Stimulated activated naive CD8-positive, alpha-beta T cell treated with anti-CD3 and anti-CD28 coated beads, Interleukin-15, amount 100 ng/mL, for 72 hours (primary cell): ENCODE measurements at places on chromosomes 16 and 17.

DNA sequence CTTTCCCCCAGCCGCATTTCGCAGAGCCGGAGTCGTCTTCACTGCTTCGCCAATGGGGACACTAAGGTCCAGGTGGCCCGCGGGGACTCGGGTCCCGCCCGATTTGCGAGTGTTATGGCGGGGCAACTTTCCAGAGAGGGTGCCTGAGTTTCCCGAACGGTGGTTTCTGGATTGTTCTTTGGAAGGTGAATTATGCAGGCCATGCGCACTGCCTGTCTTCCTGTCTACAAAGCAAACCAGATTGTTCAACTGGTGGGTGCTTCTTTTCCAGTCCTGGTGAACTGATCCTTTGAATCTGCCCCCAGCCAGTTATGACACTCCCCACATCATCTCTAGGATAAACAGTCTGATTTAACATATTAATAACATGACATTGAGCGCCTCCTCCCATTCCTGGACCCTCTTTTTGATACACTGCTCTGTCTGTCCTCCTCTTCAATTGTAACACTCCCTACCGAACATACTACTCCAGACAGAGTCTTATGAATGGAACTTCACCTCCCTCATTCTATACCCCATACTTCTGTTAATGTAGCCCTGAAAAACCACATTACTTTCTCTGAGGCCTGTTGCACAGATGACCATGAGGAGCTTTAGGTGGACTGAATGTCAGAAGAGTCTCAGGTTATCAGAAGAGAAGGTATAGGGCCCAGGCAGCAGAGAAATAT lies 159.0 kb downstream of the RAB11FIP4 start:
- no peak for DNase-seq

GRCh38 chr17:58335779-58336455 lies 7.3 kb upstream of the TSPOAP1 start:
- peak; percentile 75 for DNase-seq

- no peak for DNase-seq
Observed at GRCh38 chr16:1014221-1014620, 32.7 kb downstream of the SOX8 start.

- no peak for DNase-seq
Observed at GRCh38 chr17:77101521-77102410, 39.0 kb upstream of the SEC14L1 start.

DNA sequence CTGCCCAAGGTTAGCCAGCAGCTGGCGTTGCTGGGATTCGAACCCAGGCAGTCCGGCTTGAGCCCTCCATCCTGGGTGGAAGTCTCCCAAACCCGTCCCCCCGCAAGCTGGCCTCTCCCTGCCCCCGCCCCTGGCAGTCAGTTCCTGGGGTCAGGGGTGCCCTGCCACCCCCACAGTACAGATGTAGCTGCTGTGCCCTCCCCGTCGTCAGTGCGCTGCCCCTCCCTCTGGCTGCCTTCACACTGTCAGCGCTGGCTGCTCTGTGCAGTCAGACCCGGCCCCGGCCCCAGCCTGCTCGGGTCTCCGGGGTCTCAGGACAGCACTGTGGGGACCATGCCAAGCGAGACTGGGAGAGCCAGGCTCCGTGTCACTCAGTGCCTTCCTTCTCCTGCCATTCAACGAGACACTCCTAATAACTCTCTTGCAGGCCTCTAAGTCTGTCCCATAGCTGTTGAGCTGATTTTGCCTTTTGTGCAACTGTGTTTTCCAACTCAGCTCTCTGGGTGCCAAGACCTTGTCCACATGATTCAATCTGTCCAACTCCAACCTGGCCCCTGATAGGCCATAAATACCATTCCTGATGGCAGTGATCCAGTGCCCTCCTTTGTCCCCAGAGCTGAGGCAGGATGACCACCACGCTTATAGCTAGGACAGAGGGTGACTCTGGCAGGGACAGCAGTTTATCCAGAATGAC lies 55.5 kb upstream of the IL34 start:
- DNase-seq, result no peak

DNA sequence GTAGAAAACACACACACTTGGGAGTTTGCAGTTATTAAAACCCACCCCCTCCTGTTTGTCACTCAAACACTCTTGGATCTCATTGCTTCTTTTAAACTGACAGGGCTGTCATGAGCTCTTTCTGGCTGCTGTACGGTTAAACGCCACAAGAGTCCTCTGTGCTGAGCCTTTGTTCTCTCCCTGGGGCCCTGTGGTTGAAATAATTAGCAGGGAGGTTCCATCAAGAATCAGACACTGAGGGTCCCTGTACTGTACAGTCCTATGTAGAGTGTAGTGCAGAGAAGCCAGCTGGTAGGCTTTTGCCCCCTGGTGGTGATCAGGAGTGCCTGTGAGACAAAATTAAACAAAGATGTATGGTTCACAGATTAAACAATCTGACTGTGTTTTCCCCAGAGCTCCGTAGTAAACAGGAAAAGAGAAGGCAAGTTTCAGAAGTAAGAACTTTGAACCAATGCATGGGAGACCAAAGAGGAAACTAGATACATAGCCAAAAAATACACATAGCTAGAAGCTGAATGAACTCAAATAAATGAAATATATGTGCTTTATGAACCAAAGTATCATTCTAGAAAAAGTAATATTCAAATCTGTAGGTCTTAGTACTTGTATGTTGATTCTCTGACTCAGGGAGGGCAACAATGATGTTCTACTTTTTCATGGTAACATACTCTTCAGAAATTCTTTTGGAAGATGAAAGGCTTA lies 1.4 kb upstream of the SSH2 start:
- DNase-seq, result peak; percentile 77

DNA sequence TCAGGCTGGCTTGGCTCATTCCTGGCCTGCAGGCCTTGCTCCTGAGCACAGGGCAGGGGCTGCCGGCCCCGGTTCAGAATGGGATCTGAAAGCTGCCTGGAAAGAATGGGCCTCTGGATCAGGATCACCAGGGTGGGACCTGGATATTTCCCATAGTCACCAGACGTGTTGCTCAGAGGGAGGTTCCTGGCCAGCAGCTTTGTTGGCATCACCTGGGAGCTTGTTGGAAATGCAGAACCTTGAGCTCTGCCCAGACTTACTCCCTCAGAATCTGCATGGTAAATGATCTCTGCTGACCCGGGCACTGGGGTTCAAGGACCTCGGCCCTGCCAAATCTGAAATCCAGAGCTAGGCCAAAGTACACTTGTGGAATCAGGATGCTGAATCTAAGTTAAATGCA lies 29.5 kb upstream of the MED9 start:
- no peak for DNase-seq

- no peak for DNase-seq
Observed at GRCh38 chr16:24634919-24635318, 94.5 kb upstream of the TNRC6A start.

DNA sequence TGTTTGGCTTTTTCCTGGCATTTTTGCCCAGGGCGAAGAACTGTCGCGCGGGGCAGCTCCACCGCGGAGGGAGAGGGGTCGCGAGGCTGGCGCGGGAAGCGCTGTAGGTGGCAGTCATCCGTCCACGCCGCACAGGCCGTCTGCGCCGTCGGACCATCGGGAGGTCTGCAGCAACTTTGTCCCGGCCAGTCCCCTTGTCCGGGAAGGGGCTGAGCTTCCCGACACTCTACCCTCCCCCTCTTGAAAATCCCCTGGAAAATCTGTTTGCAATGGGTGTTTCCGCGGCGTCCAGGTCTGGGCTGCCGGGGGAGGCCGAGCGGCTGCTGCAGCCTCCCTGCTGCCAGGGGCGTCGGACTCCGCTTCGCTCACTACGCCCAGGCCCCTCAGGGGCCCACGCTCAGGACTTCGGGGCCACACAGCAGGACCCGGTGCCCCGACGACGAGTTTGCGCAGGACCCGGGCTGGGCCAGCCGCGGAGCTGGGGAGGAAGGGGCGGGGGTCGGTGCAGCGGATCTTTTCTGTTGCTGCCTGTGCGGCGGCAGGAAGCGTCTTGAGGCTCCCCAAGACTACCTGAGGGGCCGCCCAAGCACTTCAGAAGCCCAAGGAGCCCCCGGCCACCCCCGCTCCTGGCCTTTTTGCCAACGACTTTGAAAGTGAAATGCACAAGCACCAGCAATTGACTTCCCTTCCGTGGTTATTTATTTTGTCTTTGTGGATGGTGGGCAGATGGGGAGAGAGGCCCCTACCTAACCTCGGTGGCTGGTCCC lies 2.3 kb upstream of the CBX4 start:
- DNase-seq, result peak; percentile 48

- DNase-seq, result peak; percentile 74
Observed at GRCh38 chr17:77404812-77405581, 264.2 kb downstream of the SEC14L1 start.

- no peak for DNase-seq
Observed at GRCh38 chr17:34755981-34756636, 176.7 kb downstream of the TMEM132E start.

GRCh38 chr17:39116224-39116623 lies 35.2 kb downstream of the PLXDC1 start:
- DNase-seq, result no peak

GRCh38 chr17:71872843-71873485 lies 247.9 kb upstream of the SOX9 start:
- DNase-seq, result no peak

- DNase-seq, result peak; percentile 21
Observed at GRCh38 chr16:11563493-11564040, 23.2 kb downstream of the LITAF start.

- no peak for DNase-seq
Observed at GRCh38 chr16:73288520-73288919, 240.6 kb upstream of the ZFHX3 start.

DNA sequence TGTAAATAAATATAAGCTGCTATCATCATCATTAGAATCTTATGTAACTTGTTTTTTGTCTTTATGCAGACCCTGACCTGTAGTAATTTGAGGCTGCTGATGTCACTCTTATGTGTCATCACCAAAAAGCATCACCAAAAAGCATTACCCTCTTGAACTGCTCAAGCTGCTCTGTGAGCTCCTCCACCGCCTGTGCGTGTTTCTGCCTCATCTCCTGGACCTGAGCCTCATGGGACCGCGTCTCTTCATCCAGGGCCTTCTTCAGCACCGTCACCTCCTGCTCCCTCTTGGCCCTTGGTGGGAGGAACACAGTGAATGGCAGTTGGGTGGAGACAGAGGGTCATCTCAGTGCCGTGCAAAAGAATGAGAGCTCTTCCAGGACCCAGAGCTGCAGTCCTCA lies 82.4 kb downstream of the NDE1 start:
- no peak for DNase-seq

- DNase-seq, result peak; percentile 86
Observed at GRCh38 chr17:8153957-8154607, 1.9 kb upstream of the PER1 start.

DNA sequence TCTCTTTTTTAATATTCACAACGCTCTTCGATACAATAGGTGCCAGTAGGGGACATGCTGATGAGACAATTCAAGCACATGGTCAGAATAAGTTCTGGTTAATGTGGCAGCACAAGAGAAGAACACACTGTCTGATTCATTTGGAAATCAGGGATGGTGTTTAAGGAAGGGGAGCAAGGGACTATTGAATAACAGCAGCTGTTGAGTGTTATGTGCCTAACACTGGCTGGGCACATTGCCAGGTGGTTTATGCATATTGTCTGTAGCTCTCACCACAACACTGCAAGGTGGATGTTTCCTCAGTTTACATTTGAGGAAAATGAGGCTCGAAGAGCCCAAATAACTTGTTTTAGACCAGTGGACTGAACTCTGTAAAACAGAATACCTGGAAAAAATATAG lies 44.2 kb downstream of the LYRM9 start:
- DNase-seq, result no peak

GRCh38 chr16:73058221-73058615 lies 10.3 kb upstream of the ZFHX3 start:
- no peak for DNase-seq

GRCh38 chr16:19068237-19068815 lies 912 bp downstream of the COQ7 start:
- DNase-seq, result no peak

DNA sequence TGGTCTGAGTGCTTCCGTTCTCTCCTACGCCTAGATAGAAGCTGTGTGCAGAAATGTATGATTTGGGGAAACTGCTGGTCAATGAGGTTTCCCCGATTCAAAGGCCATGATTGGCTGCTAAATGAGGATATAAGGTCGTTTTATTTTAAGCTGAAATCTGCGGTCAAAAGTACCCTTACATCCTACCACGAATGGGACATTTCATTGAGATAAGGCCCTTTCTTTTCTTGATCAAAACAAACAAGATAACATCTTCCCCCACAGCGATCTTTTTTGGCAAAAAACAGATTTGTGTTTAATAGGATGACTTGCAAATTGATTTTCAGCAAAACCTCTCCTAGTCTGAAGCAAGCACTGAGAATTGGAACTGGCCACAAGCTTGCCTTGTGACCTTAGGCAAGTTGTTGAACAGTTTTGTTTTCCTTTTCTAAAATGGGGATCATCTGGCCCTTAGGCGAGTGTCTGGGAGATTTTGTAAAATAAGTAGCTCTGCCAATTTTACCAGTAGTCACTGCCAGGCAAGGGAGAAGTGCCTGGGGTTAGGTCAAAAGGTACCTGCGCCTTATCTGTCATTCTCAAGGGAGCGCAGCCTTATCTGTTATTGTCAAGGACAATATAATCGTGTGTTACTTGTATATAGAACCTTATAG lies 635 bp downstream of the SCPEP1 start:
- no peak for DNase-seq

DNA sequence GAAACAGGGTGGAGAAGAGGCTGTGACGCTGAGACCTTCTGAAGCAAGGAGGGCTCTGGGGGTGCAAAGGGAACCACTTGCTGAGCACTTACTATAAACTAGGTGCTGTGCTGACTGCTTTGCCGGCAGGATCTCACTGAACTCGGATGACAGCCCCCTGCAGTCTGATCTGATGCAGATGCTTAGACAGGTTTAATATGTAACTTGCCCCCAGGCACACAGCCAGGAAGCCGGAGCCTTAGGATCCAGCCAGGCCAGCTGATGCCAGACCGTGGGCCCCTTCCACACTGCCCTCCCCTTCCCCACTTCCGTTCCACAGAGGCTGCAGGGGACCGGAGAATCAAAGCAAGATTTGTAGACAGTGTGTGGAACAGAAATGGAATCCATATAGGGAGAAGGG lies 23.1 kb downstream of the SPACA3 start:
- DNase-seq, result no peak

GRCh38 chr17:9874722-9875121 lies 30.3 kb downstream of the RCVRN start:
- no peak for DNase-seq

GRCh38 chr16:26155221-26155620 lies 463.5 kb downstream of the HS3ST4 start:
- no peak for DNase-seq

- no peak for DNase-seq
Observed at GRCh38 chr17:45581860-45582259, 91.3 kb upstream of the PLEKHM1 start.

- no peak for DNase-seq
Observed at GRCh38 chr16:2040041-2040786, 7.4 kb downstream of the NTHL1 start.

- no peak for DNase-seq
Observed at GRCh38 chr17:1985686-1986085, 39.4 kb downstream of the RTN4RL1 start.

GRCh38 chr17:57537524-57538410 lies 207.3 kb downstream of the CCDC182 start:
- no peak for DNase-seq

- no peak for DNase-seq
Observed at GRCh38 chr17:17093764-17094163, 51.5 kb downstream of the MPRIP start.
